ENCODE measurements at places on chromosomes 2 and 18.

DNA sequence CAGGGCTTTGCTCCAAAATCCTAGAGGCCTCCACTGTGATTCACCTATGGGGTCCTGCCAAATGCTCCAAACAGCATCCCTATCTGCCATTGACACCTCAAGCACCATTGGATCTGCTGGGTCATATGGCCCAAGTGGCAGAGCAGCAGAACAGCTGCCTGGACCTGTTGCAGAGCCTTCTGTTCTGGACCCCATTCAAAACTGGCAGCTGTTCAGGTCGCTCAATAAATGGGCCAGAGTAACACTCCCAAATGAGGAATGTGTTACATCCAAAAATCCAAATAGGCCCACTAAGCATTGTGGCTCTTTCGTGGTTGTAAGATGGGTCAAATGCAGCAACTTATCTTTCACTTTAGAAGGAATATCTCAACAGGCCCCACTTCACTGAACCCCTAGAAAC lies 783.6 kb downstream of the DCDC2C start:
- no peak for DNase-seq

- no peak for DNase-seq
Observed at GRCh38 chr18:25029802-25030201, 322.2 kb downstream of the ZNF521 start.

DNA sequence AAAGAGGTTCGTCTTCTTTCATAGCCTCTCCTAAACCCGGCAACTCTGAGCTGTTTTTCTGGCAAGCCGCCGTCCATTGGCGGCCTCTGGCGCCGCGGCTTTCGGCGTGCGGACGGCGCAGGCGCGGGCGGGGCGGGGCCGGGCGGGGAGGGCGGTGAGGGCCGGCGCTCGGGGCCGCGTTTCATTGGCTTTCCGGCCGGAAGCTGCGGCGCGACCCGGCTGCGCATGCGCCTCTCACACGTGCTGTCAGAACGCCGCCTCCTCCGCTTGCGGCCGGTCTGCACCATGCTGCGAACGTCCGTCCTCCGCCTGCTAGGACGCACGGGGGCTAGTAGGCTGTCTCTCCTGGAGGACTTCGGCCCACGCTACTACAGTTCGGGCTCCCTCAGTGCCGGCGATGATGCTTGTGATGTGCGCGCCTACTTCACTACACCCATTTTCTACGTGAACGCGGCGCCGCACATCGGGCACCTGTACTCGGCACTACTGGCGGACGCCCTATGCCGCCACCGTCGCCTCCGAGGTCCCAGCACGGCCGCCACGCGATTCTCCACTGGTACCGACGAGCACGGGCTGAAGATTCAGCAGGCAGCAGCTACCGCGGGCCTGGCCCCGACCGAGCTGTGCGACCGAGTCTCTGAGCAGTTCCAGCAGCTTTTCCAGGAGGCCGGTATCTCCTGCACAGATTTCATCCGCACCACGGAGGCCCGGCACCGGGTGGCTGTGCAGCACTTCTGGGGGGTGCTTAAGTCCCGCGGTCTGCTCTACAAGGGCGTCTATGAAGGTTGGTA lies at the start of gene MARS2:
Gene MARS2 (plus strand): TSS at position 249 of the 791 bp plus-strand sequence. CDS start 37 bp downstream, at position 286.
- peak; percentile 63 for DNase-seq

DNA sequence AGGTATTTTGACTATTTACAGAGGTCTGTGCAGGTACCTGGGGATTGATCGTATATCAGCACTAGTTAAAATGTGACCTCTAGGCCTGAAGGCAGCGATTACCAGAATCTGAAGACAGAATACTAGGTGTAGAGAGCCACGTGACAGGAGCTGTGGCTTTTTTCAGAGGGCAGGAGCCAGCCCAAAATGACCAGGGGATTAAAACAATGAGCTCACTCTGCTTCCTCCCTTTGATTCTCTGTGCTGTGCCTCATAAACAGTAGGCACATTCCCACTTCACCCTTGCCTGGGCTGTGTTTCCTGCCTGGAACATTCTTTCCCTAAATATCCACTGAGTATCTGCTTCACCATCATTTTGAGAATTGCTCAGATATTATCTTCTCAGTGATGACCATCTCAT lies 15.2 kb downstream of the ITGAV start:
- no peak for DNase-seq

DNA sequence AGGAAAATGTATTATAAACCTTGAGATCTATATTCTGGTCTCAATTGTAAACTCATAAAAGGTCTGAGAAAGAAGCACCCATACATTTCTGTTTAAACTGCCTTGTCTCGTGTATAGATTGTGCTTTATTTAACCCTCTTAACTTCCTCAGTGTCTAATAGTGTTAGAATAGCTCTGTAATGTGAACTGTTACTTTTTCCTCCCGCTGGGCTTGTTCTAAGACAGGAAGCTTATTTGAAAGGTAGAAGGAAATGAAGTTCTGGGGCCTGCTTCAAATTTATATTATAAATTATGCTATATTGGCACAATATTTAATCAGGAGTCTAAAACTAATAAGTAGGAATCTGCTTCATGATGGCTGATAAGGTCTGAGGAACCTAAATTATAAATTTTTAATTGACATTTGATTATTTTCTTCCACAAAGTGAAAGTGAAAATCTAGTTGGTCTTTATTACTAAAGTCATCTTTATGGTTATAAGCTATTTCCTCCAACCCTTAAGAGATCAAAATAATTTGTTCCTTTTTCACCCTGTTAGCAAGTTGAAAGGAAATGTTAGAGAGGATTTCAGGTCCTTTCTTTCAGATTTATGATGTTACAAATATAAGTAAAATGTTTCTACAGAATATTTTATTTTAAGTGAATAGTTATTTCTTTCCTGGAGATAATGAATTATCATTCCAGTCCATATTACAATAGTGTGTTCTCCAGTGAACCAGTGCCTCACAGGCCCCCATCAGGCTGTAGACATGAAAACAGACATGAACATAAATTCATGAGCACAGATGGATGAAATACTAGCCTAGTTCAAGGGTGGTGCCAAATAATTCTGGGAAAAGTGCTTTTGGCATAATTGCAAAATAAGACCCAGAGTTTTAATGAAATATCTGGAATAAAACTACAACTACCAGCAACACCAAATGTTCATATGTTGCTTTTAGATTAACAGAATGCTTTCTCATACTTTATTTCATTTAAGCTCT lies 7.9 kb downstream of the MFSD6 start:
- DNase-seq, result no peak

- no peak for DNase-seq
Observed at GRCh38 chr2:225989809-225990208, 590.3 kb downstream of the NYAP2 start.

DNA sequence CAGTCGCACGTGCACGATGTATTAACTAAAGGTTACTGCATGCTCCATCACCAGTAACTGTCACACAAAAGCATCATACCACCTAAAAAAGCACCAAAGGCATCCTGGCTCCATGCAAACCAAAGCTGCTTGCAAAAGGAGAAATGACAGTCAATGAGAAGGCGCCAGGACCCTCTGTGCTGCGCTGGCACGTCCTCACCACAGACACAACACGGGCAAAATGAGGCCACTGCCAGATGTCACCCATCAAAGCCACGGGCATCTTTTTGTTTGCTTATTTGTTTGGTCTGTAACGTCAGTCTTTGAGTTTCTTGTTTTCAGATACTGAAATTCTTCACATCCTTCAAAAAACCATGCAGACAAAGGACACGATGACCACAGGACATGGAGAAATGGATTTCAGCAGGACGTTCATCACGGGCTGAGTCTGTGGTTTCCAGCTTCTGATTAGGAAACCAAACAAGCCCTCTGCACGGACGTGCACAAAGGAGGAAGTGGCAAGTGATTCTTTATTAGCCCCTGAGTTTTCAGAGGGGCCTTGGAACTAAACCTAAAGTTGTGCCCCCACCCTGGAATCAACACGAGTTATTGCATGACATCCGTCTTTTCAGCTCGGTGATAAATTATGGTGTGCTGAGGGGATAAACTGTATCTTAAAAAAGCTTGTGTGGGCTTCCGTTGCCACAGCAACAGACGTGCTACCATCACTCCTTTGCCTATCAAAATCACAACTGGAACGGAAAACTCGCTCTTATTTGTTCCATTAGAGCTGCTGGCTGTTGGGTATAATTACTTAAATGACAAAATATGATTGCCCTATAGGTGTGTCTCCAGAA lies 181.8 kb downstream of the EIPR1 start:
- no peak for DNase-seq

GRCh38 chr2:146806364-146807005 lies 1038.3 kb upstream of the ACVR2A start:
- DNase-seq, result no peak

DNA sequence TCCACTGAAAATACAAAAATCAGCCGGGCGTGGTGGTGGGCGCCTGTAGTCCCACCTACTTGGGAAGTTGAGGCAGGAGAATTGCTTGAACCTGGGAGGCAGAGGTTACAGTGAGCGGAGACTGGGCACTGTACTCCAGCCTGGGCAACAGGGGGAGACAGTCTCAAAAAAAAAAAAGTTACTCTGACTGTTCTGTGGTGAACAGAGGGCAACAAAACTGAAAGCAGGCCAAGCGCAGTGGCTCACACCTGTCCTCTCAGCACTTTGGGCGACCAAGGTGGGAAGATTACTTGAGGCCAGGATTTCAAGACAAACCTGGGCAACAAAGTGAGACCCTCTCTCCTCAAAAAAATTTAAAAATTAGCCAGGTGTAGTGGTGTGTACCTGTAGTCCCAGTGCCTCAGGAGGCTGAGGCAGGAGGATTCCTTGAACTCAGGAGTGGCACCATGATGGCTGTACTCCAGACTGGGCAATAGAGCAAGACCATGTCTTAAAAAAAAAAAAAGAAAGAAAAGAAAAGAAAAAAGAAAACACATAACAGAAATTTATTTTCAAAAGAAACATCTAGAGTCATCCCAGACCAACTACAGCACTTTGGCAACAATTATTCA lies 13.6 kb upstream of the RTN4 start:
- no peak for DNase-seq

DNA sequence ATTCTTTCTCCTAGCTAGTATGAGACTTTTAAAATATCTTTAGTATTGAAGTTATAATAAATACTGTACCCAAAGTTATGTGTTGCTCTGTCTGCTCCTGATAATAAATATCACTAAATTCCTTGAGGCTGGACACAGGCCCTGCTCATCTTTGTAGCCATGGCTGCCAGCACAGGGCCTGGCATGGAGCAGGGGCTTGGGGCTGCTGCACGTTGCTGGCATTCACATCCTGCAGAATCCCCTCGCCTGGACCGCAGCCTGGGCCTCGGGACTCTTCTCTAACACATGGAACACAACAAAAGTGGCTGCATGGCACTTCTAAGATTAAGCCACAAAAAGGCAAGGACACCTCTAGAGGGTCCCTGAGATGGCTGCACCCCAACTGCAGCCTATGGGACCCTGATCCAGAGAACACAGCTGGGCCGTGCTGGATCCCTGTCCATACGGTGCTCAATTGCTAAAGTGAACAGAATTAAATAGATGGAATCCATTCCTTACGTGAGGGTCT lies 477.5 kb upstream of the MYT1L start:
- DNase-seq, result no peak

GRCh38 chr2:58959996-58960395 lies 718.9 kb upstream of the FANCL start:
- DNase-seq, result no peak

DNA sequence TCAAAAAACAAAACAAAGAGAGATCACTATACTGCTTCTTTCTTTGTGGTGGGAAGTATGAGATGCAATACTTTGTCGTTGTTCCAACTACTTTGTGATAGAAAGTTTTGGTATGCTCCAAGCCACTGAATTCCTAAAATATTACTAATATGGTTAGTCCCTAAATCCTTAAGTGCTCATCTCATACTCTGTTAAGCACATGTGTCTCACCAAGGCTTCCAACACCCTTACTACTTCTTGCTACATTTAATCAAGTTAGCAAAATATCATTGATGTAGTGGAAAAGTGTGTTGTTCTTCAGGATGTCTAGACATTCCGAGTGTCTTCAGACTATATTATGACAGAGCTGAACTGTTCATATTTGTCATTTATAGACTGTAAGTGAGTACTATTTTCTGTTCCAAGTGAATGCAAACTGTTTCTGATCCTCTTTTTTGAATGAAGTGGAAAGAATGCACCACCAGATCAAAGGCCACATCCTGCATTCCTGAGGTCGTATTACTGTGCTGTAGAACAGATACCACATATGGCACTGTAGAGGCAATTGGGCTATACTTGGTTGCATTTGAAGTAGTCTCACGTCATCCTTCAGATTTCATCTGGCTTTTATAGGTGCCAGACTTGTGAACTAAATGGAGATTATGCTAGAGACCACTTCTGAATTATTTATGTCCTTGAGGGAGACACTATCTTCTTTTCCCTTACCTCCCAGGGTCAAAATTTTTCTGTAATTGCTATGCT lies 298.4 kb upstream of the ZNF521 start:
- no peak for DNase-seq

- peak; percentile 30 for DNase-seq
Observed at GRCh38 chr2:170073288-170073687, 104.7 kb upstream of the MYO3B start.

GRCh38 chr2:68425503-68425902 lies 41.6 kb downstream of the FBXO48 start:
- no peak for DNase-seq

GRCh38 chr2:119293900-119294299 lies 70.3 kb downstream of the STEAP3 start:
- DNase-seq, result no peak

DNA sequence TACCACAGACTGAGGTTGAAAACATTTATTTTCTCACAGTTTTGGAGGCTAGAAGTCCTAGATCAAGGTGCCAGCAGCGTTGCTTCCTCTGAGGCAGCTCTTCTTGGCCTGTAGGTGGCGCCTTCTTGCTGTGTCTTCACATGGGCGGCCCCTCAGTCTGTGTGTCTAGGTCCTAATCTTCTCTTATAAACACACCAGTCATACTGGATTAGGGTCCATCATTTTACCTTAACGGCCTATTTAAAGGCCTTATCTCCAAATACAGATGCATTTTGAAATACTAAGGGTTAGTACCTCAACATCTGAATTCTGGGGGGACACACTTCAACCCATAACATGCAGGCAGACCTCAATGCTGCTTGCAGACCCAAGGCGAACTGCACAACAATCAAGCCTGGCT lies 4.4 kb upstream of the RMC1 start:
- no peak for DNase-seq

GRCh38 chr2:122681626-122682025 lies 926.2 kb downstream of the TSN start:
- no peak for DNase-seq

DNA sequence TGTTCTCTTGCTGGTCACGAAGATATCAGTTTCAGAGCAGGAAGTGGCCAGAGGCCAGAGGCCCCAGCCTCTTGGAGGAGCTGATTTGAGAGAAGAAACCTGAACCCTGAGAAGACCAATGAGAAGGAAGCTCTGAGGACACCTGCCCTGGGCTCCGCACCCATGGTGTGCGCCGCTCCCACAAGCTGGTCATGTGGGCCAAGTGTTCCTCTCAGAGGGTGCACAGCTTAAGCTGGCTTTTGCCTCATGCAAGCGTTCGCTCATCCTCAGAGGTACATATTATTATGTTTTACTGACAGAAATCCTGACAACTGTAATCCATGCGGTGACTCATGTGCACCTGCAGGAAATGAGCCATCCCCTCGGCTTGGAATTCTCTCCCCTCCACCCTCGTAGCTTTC lies 316.1 kb upstream of the MYT1L start:
- no peak for DNase-seq

DNA sequence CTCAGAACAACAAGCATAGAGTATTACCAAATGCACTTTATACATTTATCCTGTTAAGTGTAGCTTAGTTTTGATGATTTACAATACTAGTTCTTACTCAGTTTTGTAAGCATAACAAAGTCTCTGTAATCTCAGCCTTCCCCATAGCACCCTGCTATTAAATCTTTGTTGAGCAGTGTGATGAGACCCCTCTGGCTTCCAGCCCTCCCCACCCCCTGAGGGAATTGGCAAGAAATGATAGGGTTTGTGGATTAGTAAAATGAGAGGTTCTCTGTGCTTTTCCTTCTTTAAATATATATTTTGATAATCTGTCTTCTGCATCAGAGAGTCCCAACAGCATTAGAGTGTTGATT lies 37.2 kb downstream of the ZNF521 start:
- DNase-seq, result no peak

Measured in LNCaP clone FGC (cell line).